ENCODE measurements at places on chromosomes 7 and 10.

DNA sequence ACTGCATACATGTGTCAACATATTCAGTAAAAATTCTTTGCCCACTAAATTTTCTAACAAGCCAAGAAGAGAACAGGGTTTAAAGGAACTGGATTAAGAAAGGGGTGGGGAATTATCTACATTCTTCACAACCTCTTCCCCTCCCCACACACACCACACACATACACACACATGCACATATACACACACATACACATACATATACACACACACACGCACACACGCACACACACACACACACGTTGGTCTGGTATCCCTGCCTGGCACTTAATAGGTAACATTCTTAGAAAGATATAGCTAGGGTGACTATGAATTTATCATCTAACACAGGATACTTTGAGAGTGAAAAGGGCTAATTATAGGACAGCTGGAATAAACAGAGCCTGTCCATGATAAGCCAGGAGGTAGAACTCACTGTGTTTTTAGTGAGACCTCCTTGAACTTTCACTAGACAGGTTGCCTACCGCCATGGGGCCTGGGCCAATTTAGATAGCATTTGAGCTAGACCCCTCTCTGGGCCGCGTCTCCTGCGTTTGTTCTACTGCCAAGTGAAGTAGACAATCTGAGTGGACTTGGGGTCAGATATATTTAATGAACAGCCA lies 33.1 kb upstream of the EPC1 start:
- DNase-seq = no peak

- peak; percentile 74 for DNase-seq
Measured at GRCh38 chr7:4753598-4754432, 21.6 kb upstream of the AP5Z1 start.

GRCh38 chr7:1351881-1352625 lies 107.2 kb downstream of the MICALL2 start:
- no peak for DNase-seq

- no peak for DNase-seq
Measured at GRCh38 chr10:14211610-14212009, 119.1 kb downstream of the FRMD4A start.

DNA sequence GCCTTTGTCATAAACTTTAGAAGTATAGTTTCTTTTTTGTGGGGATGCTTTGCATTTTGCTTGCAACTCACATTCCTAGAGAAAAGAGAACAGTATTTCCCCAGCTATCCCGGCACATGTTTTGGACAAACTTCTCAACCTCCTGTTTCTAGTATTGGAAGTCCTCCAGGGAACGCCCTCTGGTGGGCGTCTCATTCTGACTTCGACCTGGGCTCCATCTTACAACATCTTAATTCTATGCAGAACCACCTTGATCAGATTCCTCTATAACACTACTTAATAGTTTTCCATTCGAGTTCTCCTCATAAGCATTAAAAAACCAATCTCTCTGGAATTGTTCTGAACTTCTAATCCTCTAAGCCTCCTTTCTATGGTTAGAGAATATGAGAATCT lies 139.5 kb upstream of the FZD8 start:
- DNase-seq = no peak

DNA sequence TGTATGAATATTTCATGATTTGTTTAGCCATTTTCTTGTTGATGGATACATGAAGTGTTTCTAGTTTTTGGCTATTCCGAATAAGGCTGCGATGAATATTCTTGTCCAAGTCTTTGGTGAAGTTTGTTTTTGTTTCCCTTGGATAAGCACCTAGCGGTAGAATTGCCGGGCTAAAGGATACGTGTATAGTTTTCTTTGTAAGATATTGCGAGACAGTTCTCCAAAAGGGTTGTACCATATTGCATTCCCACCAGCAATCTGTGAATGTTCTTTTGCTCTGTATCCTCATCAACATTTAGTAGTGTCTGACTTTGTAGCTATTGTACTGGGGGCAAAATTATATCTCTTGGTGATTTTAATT lies 142.6 kb downstream of the DOCK1 start:
- DNase-seq = no peak

DNA sequence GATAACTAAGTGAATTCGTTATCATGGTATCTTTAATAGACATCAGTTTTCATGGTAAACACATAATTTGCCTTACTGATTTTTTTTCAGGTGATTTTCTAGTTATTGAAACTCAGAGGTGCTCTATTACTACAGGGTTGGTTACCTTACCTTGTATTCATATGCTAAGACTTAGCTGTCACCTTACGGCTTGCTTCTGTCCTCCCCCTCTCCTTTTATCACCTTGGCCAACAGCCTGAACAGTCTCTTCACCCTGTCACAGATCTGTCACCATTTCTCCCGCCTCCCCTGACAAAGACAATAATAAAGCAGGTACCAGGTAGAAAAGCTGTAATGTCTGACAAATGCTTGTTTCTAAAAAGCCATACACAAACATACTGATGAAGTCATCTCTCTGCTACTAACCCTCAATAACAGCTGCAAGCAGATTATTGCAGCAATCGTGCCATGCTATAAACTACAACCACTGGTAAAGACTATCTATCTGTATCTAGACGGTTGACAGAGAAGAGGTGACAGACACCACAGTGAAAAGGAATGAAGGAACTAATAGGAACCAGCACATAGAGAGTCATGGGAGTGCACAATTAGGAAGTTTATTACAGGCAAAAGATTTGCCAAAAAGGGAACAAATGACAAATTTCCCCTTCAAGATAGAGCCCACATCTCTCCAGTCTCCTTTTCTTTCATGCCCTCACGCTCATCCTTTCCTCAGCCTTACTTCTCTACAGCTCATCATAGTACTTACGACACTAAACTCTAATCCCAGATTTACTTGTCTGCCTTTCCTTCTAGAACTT lies 57.2 kb downstream of the ARHGAP12 start:
- DNase-seq = no peak

- DNase-seq = no peak
Measured at GRCh38 chr10:45209888-45210287, 105.5 kb downstream of the OR13A1 start.

DNA sequence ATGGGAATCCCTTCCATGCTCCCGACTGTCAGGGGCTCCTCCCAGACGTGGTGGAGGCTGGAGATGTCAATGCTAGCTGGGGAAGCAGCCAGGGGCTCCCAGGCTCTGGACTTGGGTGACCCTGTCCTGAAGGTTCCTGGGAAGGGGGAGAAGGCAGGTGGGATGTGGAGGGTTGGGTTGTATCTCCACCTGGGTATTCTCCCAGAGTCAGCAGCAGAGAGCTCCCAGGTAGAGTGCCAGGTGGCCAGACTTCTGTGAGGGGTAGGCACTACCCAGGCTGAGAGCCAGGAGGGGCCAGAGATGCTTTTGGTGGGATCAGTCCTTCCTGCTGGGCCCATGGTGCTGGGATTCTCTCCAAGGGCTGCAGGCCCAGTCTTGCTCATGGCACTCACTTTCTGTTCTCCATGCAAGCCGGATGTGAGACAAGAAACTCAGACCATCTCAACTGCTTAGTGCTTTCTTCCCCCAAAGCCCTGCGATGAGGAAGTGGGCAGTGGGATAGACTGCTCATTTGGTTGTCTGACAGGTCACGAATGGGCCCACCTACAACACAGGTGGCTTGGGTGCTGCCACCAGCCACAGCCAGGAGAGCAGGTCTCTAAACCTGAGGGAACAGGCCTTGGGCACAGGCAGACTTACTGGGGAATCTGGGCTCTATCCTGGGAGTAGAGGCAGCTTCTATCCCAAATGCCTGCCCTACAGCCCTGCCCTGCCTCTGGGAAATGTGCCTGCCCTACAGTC lies 52.5 kb upstream of the CAMK2B start:
- no peak for DNase-seq

- DNase-seq = no peak
Measured at GRCh38 chr7:151769188-151769821, 107.6 kb downstream of the PRKAG2 start.

GRCh38 chr7:155684543-155684942 lies 40.1 kb downstream of the RBM33 start:
- no peak for DNase-seq
